Type B pancreatic cell (in vitro differentiated cells): ENCODE measurements at places on chromosomes 5 and 9. TPM values are rescaled to one million over a fixed set of nuclear protein-coding genes. Genes with fewer than 3 reads are reported as not detected.

DNA sequence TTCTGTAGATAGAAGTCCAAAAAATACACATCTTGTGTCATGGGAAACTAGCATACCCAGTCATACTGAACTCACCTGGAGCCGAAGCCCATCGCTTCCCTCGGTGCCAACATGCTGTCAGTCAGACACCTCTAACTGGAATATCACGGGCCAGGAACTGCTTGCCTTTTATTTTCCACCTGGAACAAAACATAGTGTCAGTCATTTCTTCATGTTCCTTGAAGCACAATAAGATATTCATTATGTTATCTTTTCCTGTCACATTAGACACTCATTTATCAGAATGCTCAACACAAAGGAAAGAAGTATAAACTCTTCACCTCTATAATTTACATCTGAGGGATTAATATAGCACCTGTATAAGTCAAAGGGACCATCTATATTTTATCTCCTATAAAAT lies 674.4 kb downstream of the PTPRD start:
- no peak for DNase-seq

GRCh38 chr9:128215491-128216409 lies 12.6 kb downstream of the DNM1 start:
- no peak for DNase-seq

DNA sequence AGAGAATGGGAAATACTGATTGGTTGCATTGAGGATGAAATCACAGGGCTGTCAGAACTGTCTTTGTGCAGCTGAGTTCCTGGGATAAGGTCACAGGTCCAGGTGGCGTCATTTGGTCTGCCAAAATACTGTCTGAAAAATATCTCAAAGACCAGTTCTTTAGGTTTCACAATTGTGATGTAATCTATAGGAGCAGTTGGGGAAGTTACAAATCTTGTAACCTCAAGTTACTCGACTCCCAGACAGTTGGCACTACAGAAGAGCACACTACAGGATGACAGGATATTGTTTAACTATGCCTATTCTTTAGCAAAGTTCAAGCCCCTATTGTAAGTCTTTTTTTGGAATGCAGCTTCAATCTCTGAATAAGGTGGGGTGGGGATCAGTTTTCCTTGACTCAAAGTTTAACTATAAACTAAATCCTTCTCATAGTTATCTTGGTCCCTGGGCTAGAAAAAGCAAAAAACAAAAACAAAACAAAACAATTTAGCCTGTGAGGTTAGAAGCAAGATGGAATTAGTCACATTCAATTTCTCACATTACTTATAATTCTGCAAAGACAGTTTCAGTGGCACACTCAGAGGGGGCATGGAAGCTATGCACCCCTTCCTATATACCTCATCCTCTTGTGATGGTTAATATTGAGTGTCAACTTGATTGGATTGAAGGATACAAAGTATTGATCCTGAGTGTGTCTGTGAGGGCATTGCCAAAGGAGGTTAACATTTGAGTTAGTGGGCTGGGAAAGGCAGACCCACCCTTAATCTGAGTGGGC lies 276.0 kb downstream of the AUH start:
- no peak for DNase-seq

DNA sequence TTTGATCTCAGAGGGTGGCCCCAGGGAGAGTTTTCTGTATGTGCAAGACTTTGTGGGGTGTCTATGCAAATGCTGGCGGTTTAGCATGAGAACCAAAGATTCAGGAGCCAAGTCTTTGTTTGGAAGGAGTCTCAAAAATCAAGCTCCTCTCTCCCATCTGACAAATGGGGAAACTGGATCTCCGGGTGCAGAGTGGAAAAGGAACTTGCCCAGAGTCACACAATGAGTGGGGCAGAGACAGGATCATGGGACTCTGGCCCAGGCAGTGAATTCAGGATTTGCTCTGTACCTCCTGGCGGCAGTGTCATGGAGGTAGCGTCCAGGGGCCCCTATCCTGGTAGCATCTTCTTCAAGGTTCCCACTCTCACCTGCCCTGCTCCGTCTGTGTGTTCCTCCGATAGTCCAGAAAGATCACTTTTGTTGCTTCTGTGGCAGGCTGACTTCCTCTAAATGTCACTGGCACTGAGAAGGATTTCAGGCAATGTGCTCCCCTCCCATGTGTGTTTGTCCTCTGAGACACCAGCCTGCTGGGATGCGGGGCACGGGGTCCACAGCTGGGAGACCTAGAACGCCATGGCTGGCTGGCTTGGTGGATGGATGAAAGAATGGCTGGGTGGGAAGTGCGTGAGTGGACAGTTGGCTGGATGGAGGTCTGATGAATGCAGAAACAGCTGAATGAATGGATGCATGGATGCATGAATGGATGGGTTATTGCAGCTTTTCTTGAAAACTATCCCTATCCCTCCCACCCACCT lies 3.6 kb downstream of the CCL19 start:
- DNase-seq, result no peak

DNA sequence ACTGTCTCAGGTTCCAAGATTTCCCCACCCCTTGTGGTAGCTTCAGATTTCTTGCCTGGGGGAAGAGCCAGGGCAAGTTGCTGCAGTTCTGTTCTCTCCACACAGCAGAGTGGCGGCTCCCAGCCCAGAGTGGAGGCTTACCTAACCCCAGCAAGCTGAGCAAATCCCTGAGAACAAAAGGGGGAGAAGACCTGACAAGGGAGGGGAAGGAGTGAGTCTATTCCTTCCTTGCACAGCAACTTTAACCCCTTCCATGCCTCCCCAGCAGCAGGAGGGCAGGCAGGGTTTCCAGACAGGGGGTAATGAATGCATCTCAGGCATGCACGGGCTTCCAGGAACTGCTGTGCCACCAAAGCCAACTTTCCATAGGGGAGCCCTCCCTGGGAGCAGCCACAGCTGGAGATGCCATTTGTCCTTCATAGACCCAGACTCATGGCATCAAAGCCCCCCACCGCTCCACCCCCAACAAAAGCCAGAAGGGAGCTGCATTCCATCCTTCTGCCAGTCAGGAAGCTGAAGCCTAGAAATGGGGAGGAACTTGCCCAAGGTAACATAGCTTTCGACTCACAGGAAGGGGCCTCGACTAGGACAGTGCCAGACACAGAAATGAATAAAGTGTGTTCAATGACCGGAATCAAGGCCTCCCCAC lies 28.8 kb upstream of the FAT2 start:
- no peak for DNase-seq

DNA sequence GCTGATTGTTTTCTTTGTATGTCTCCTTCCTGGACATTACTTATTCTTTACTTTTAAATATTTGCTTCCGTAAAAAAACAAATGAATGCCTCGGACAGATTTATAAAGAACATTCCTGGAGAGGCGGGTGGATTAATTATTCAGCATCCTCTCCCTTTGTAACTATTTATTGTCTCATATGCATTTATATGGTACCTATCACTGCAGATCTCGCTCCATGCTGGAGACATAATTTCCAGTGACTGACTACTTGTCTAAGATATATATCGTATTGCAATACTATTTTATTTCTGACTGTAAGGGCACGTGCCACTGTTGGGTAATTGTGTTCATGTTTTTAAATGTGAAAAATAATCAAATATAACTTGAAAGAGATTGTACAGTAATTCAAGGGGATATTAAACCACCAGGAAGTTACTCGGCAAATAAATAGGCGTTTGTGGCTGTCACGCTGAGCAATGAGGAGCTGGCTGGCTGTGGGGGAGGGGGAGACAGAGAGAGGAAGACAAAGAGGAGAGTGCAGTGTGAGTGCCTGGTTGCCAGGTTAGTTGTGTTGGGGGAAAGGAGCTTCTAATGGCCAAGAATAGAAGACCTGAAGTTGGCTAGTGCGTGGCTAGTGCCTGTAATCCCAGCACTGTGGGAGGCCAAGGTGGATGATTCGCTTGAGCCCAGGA lies 131.8 kb upstream of the GABRP start:
- DNase-seq, result no peak

GRCh38 chr9:22009506-22009867 lies 382 bp upstream of the CDKN2B start:
- DNase-seq, result no peak

- DNase-seq, result no peak
Measured at GRCh38 chr5:151408591-151409230, 38.7 kb upstream of the SLC36A1 start.

DNA sequence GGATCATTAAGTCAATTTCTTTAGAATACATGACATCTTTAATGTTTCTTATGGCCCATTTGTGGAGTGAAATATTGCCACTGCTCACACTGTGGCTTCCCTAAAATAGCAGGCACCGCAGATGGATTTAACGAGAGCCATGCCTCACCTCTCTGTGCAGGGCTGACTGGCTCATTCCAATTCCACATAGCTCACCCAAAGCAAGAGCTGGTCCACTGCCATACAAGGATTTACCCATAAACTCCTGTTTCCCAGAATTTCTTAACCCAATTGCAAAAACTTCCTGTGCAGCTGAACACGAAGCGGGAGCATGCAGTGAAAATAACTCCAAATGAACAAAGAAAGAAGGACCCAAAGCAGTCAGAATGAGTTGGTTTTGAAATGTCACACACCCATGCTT lies 159.5 kb downstream of the BAAT start:
- DNase-seq, result no peak

DNA sequence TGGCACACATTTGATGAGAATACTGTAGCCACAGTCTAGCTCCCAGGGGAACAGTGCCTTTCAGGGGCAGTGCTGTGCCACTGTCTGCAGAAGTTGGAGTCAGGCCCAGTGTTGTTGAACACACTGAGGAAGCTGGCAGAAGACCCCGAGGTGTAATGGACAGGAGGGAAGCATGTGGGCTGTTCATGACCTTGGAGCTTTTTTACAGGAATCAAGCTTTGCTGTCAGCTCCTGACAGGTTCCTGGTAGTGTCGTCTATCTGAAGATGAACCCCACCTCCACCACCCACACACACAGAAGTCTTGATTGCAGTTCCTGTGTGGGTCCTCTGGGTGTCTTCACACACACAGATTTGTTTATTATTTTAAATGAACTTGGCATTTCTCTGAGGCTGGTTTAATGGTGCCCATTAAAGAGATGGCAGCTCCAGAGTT lies 40.3 kb upstream of the TNFAIP8 start:
- no peak for DNase-seq

GRCh38 chr9:137266162-137266527 lies 11.0 kb downstream of the NELFB start:
- no peak for DNase-seq

DNA sequence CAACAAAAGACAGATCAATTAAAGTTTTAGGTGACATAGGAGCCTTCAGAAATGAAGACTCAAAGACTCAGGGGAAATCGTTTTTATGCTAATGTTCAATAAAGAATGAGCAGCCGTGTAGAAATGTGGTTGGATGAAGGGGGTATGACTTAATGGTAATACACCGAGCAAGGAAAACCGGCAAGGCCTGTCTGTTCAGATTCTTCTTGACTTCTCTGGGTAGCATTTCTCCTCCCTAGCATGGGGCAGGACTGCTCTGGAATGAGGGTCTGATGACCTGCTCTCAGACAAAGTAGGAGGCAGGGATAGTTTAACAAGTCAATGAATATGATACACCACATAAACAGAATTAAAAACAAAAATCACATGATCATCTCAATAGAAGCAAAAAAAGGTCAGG lies 487.4 kb downstream of the ZNF608 start:
- no peak for DNase-seq

DNA sequence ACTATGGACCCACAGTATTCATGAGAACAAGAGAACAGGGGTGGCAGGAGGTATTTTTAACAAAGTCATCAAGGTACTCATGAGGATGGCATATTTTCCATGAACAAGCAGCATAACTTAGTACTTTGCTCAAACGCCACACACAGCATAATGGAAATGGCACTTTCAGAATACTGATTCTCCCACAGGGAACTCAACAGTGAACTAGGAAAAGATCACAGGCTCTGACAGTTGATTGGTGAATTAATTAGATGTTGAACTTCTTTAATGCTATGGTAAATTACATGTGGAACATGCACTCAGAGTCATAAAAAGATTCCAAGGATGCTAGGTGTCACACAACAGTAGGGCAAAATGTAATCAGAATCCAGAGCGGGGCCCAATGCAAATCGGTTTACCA lies 1088.6 kb upstream of the C9orf72 start:
- DNase-seq, result no peak

GRCh38 chr5:82917584-82917983 lies 159.6 kb downstream of the TMEM167A start:
- DNase-seq, result no peak

DNA sequence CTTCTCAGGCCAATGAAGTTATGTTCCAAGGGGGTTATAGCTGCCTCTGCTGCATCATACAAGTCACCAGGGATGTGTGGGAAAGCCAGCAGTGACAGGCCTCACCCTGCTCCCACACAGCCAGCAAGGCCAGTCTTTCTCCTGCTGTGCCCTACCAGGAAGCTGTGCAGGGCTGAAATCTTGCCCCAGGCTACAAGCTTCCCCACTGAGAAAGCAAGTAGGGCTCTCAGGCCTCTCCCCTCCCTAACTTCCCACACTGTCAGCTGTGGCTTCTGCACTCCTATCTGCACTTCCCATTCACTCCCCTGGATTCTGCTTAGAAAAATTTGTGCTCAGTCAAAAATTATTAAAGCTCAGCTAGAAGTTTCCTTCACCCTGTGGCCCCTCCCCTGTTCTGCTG lies 611.2 kb upstream of the ZNF608 start:
- DNase-seq, result no peak

DNA sequence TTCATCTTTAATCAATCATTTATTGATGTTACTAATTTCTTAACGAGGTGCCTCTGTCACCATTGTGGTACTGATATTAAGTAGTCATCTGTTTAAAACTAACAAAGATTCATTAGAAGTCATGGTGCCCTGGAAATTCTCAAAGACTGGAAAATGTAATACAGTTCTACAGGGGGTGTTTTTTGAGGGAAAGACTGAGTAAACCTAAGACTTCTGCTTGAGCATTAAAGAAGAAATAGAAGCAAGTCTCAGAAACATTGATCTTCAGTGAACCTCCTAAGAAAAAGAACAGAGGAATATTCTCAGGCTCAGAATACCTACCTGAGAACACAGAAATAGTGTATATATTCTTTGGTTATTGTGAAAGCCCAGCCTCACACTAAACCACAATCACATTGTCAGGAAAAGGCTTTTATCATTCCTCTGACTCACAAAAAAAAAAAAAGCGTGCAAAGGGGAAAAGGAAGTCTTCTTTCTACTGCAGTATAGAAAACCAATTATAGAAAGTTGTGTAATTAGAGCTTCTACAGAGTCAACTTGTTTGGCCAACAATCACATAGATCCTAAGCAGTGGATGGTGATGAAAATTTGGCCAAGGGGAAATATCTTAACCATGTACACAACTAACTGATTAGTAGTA lies 60.8 kb downstream of the HINT1 start:
- no peak for DNase-seq

- DNase-seq, result no peak
Measured at GRCh38 chr5:58890701-58891085, 307.8 kb downstream of the RAB3C start.

Gene SLC26A2
- total RNA-seq, result 7.8 and 17.4 TPM in 2 replicates

Gene PCDHB11
- total RNA-seq, result 2.0 and 3.3 TPM in 2 replicates

Gene ASTN2
- 15.9 and 18.0 TPM in 2 replicates for total RNA-seq

Gene PDZD2
- total RNA-seq, result 4.3 and 6.0 TPM in 2 replicates

Gene ACER2
- 9.2 and 15.3 TPM in 2 replicates for total RNA-seq

Gene TMEM245
- 44.4 and 49.2 TPM in 2 replicates for total RNA-seq

Gene PSD2
- total RNA-seq, result 0.19 and 0.27 TPM in 2 replicates

Gene FAM153A
- total RNA-seq, result 0.52 TPM in 1 of 2 replicates, not detected in the other

Gene C5orf52
- not detected in 2 replicates for total RNA-seq

Gene ALDH1A1
- 242 and 417 TPM in 2 replicates for total RNA-seq

Gene SLCO6A1
- 0.43 and 1.4 TPM in 2 replicates for total RNA-seq

Gene ZNF366
- not detected in 2 replicates for total RNA-seq

Gene PHF24
- 0.19 and 0.88 TPM in 2 replicates for total RNA-seq

Gene EXOSC3
- 33.9 and 61.9 TPM in 2 replicates for total RNA-seq

Gene FBP2
- total RNA-seq, result not detected in 2 replicates

Gene TAS2R1
- total RNA-seq, result not detected in 2 replicates

Gene TTC23L
- total RNA-seq, result 1.8 and 2.1 TPM in 2 replicates

Gene PRDM9
- not detected in 2 replicates for total RNA-seq

Gene HSPB3
- 0.53 TPM in 1 of 2 replicates, not detected in the other for total RNA-seq

Gene LECT2
- not detected in 2 replicates for total RNA-seq

Gene ZMAT2
- 57.4 and 59.0 TPM in 2 replicates for total RNA-seq
